Forelimb muscle (tissue), 1 donor: ENCODE measurements at places on chromosomes 12 and 14. TPM values are rescaled to one million over a fixed set of nuclear protein-coding genes. Genes with fewer than 3 reads are reported as not detected.

DNA sequence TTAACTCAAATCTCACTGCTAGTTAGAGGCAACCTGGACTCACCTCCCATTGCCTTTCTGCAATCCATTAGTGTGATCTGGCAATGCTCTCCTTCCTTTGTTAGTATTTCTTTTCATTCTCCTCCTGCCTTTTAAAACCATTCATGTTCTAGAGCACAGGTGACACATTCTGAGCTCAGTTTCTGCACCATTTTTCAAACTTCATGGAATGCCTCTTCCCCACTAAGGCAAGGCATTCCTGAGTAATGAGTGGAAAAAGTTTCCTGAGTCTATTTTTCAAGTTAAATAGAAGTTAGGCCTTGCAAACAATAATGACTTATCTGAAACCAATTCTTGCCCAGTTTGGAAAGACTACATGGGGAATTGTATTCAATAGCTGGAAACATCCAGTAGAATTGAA lies 1001.8 kb downstream of the BCL11B start:
- no peak for DNase-seq

DNA sequence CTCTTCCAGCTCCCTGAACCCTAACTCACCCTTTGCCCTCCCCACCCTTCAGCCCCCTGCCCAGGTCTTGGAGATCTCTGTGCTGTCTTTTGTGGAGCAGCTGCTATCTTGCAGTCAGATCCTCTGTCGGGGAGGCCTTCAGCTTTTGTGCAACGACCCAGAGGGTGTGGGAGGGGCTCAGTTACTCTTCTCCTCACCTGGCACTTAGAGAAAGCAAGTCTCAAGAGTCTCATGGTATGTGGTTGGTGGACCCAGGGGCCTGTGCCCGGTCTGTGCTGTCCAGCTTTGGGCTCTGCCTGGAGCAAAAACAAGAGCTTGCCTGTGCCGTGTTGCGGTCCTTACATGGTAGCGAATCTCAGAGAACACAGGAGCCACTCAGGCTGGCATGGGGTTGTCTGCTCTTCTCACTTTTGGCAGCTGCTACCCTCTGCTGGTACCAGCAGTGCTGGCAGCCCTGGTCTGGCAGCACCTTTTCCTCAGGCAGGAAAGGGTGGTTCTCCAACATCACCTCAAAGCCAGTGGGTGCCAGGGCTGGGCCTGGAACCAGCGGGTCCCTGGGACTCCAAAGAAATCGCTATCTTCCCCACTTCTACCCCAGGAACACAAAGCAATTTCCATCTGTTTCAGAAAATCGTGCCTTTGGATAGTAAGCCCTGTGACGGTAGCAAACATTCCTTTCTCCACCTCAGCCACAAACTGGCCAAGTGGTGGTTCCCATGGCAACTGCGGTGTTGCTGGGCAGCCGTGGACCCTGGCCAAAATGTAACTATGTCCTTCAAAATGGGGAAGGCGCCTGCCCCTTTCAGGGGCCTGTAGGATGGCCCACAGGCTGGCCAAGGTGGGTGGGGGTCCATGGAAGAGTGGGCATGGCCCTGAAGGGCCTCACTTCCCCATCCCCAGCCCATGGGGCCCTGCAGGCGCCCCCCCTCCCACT lies 90.0 kb downstream of the RIN3 start:
- DNase-seq: no peak

DNA sequence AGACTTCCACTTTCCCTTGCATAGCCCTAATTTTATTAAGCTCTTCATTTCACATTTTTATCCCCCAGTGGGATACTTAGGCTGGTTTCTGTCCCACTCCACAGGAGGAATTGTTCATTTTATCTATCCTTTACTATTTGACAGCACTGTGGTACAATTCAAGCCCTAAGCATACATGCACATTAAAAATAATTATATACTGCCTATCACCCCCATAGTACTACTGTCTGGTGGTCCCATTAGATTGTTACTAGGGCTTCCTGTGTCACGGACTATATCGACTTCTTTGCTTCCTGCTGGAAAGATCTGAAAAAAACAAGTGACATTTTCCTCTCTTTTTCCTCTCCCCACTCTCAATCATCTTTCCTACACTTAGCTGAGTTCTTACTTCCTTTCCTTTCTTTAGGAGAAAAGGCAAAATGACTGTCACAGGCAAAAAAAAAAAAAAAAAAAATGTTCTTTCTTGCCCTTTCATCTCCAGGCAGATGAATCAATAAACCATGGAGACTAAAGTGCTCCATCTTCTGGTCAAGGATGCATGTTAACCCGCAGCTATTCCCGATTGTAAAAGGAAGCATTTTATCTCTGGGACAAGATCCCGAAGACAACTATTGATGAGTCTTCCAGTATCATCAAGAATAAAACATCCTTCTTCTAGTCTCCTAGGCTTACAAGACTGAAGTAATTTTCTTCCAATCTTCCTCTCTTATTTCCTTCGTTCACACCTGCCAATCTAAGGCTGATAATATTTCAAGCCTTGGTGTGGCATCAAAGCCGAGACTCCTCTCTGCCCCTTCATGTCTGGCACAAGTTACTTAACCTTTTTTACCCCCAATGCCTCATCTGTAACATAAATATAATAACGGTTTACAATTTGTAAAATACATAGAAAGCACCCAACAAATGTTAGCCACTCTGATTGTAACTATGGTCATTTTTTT lies 94.4 kb upstream of the PLEKHG7 start:
- peak; percentile 17 for DNase-seq

GRCh38 chr12:39605996-39606395 lies 13.6 kb downstream of the ABCD2 start:
- DNase-seq: no peak

DNA sequence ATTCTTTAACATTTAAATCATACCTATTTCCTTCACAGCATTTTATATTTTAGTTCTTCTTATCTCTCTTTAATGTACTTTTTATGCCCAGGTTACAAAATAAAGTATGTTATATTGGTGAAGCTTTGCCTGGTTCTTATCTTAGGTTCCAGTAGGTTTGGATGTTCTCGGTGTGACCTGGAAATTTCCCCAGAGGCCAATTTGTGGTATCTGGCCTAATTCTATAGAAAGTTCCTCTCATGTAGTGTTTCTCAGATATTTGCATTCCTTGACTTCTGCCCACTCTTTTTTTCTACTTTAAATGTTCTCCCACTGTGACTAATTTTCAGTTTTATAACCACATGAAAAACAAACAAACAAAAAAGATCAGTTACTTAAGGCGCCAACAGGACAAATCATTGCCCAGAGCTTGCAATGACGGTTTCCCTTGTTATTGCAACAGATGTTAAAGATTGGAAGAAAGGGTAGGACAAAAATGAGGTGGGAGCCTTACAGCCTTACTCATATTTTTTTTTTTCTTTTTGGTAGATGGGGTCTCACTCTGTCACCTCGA lies 41.2 kb upstream of the PPM1H start:
- DNase-seq: no peak

DNA sequence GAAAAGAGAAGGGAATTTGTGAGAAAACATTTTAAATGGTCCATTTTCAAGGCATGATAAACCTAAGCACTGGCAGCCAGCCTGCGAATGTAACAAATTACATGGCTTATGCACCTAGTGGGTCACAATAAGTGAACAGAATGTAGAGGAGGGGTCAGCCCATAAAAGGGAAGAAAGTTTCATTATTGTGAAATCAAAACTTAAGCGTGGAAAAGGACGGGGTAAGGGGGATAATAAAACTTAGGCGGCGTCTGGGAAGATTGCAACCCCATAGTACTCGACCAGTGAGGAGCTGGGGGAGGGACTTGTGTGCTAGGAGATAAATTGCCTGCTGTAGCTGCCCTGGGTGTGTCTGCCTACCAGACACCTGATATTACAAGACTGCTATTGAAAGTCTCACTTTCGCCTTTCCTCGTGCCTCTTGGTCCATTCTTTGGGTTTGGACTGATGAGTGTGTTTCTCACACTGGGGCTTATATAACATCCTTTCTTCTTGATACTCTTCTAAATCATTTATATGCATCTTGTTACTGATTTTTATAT lies 40.6 kb downstream of the ZDHHC17 start:
- DNase-seq: no peak

DNA sequence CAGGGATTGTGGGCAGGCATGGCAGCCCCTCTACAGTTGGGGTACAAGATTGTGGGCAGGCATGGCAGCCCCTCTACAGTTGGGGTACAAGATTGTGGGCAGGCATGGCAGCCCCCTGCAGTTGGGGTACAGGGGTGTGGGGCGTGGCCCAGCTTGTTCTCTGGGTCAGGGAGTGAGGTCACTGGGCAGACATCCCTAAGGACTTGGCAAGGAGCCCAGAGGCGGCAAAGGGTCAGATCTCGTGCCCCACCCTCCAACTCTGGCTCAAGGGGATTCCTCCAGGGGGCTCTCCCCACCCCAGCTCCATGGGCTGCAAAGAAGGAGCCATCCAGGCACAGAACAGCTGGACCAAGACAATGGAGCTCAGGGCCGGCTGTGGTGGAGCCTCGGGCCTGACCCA lies 25.8 kb upstream of the NUDT14 start:
- DNase-seq: no peak

- DNase-seq: no peak
These were observed 42.3 kb downstream of the ISCA2 start for GRCh38 chr14:74535756-74536325.

GRCh38 chr14:70827347-70827746 lies 18.0 kb upstream of the MAP3K9 start:
- no peak for DNase-seq

GRCh38 chr12:11578461-11578993 lies 70.9 kb upstream of the ETV6 start:
- DNase-seq: no peak

- DNase-seq: no peak
These were observed 187.9 kb downstream of the EPS8 start for GRCh38 chr12:15601210-15601800.

GRCh38 chr12:93029091-93029490 lies 100.0 kb upstream of the EEA1 start:
- no peak for DNase-seq

DNA sequence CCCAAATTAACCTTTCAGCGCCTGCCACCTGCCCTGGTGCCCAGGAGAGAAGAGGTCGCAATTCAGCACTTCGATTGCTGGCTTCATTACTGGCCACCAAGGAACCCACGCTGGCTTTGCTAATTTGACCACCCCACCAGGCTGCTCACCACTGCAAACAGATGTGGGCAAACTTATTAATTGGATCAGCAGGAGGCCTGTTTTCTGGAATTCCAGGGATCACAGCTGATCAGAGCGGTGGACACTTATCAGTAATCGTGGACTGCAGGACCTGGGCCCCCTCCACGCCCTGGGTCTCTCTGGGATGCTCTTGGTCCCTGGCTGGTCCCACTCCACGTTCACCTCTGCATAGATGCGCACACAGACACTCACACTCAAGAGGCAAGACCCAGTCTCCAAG lies 27.8 kb downstream of the BEGAIN start:
- no peak for DNase-seq

GRCh38 chr12:12717586-12718380 lies 615 bp downstream of the CDKN1B start:
- DNase-seq: no peak

GRCh38 chr12:6914246-6914946 lies at the start of gene ENO2:
Gene ENO2 (plus strand): TSS chr12:6914580. CDS start chr12:6915833, 1,253 bp downstream.
- DNase-seq: no peak

GRCh38 chr12:108580531-108580930 lies 17.4 kb downstream of the TMEM119 start:
- DNase-seq: no peak

- DNase-seq: no peak
These were observed 32.7 kb upstream of the RIMBP2 start for GRCh38 chr12:130748786-130749185.

DNA sequence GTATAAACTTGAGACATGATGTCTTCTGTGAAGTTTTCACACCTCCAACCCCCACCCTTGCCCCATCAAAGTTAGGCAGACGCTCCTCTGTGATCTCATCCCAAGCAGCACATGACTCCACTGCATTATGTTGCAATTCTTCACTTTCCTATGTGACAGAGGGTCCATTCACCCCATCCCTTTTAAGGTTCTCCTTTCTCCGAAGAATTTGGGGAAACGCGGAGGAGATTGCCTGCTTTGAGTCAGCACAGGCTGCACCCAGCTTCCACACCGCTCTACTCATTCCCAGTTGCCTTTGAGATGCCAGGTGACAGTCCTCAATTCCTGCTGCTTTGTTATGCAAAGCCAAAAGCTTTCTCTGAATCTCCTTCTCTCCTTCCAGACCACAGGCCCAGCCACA lies 61.8 kb downstream of the PHLDA1 start:
- no peak for DNase-seq

DNA sequence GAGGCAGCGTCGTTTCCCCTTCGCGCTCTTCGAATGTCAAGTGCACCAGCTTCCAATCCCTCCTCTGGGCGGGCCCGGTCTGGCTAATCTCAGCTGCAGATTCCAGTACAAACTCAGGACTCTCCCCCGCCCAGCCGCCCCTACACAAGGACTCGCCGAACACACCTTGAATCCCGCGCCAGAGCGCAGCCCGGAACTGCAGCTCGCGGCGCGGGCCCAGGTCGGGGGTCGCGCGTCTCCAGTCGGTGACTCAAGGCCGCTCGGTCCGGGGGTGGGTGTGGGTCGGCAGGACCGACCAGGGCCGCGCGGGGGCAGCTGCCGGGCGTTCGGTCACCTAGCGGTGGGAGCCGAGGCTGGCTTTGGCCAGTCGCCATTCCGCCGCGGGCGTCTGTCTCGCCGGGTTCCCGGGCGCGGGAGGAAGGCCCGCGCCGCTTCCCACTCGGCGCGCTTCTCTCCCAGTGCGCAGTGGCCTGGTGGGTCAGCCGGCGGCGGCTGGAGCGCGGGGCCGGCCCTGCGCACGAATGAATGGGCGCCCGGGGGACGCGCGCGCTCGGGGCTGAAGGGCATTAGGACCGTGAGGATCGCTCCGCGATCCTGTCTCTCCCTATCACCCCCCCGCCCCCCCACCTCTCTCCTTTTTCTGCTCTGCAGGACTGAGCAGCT lies at the start of gene GALNT16:
Gene GALNT16 (plus strand): TSS at position 632 of the 663 bp plus-strand sequence. CDS start 133 bp downstream, outside the sequence.
- no peak for DNase-seq

- no peak for DNase-seq
These were observed 186.6 kb downstream of the PAX9 start for GRCh38 chr14:36848213-36848612.

Gene GRIP1
- polyA plus RNA-seq: 1.1 TPM

Gene KLRG1
- polyA plus RNA-seq: 3.9 TPM

Gene ZNF740
- 27.9 TPM for polyA plus RNA-seq

Gene RAD9B
- 4.4 TPM for polyA plus RNA-seq

Gene BMAL2
- polyA plus RNA-seq: 1.4 TPM

Gene OTX2
- polyA plus RNA-seq: not detected

Gene TSPAN19
- polyA plus RNA-seq: 0.28 TPM

Gene ACOT4
- 0.29 TPM for polyA plus RNA-seq

Gene C12orf56
- 1.2 TPM for polyA plus RNA-seq

Gene KCNA5
- polyA plus RNA-seq: 1.8 TPM

Gene LPAR5
- polyA plus RNA-seq: 1.1 TPM
